ENCODE measurements at places on chromosomes 11 and 22.

- DNase-seq = no peak
Observed at GRCh38 chr11:117026593-117027330, 71.5 kb downstream of the SIK3 start.

DNA sequence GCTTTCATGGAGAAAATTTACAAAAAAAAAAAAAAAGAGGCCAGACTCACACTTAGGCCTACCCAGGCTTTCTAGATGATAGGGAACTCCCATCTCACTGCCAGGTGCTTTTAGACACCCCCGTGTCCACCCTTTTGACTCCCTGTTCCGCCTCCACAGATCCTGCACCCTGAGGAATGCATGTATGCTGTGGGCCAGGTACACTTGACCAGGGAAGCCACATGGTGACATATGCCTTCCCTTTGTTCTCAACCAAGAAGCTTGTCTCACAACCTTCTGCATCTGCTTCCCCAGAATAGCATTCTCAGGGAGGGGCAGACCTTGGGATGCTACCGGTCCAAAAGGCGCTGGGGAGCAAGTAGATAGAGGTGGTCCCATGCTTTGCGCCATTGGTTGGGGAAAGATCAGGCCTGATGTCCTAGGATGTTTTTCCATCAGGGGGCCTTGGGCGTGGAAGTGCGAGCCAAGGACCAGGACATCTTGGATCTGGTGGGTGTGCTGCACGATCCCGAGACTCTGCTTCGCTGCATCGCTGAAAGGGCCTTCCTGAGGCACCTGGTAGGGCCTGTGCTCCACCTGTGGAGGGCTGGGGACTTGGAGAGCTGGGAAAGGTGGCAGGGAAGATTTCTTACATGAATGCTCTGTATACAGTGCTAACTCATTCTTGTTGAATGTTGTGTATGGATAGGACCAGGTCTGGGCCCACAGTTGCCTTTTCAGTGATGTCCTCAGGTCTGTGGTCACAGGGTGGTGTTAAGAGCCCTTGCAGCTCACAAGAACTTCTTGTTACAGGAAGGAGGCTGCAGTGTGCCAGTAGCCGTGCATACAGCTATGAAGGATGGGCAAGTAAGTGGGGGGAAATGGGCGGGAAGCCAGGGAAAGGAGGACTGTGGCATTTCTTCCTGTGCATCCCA lies 7.5 kb downstream of the HMBS start:
- DNase-seq = no peak

DNA sequence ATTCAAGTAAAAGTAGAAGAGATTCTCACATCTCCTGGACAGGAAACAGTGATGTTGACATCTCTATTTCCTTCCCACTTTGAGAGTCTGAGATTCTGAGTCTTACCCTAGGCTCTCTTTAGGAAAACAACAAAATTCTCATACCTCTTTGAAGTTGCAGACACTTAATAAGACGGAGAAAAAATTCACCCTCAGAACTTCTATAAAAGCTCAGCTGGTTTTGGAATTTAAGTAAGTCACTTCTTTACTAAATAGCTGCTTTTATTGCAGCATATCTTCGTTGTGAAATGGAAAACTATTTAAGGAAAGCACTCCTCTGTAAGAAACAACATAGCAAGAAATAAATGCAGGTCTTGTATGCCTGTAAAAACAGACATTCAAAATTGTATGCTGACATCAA lies 79.1 kb downstream of the MSANTD4 start:
- DNase-seq = no peak

DNA sequence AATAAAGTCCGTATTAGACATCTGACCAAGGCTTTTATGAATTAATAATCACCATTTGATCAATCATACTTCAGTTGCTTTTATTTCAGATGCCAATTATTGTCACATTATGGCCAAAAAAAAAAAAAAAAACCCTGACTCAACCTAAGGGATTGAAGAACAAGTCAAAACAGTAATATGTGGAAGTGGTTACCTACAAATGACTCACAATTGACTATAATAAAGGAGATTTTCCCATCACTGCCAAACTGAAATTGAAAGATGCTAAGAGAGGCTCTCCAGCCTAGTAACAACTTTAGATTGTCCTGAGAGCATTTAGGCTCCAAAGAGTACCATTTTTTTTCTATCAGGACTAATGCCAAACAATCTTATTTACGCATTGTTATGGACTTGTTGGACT lies 35.2 kb downstream of the SOX6 start:
- no peak for DNase-seq

GRCh38 chr11:57653163-57653562 lies 3.5 kb upstream of the YPEL4 start:
- DNase-seq = no peak

- DNase-seq = no peak
Observed at GRCh38 chr11:129702410-129703398, 112.9 kb upstream of the TMEM45B start.

DNA sequence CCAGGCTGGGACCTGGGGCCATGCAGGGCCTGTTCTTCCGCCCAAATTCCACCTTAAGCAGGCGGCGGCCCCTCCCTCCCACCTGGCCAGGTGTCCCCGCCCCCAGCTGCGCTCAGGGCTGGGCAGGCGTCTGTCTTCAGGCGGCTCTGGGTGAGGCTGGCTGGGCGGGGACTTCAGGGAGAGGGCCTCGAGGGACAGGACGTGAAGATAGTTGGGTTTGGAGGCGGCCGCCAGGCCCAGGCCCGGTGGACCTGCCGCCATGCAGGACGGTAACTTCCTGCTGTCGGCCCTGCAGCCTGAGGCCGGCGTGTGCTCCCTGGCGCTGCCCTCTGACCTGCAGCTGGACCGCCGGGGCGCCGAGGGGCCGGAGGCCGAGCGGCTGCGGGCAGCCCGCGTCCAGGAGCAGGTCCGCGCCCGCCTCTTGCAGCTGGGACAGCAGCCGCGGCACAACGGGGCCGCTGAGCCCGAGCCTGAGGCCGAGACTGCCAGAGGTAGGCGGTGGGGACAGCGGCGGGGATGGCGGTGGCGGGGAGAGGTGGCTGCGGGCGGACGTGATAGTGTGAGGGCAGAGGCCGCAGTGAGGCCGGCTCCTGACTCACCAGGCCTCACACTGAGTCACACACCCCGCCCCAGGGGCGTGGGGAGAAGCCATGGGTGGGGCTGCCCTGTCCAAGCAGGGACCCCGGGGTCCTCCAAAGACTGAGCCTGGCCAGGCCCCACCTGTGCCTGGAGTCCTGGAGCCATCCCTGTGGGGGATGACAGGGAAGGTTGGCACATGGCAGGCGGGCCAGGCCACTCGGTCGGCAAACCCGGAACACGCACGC lies at the start of gene PKP3:
Gene PKP3 (plus strand): TSS at position 176 of the 824 bp plus-strand sequence. CDS start 84 bp downstream, at position 260.
- DNase-seq = no peak

GRCh38 chr22:21921729-21922128 lies 30.9 kb downstream of the PPM1F start:
- DNase-seq = no peak

GRCh38 chr22:43144949-43145348 lies 1.8 kb upstream of the MCAT start:
- DNase-seq = no peak

DNA sequence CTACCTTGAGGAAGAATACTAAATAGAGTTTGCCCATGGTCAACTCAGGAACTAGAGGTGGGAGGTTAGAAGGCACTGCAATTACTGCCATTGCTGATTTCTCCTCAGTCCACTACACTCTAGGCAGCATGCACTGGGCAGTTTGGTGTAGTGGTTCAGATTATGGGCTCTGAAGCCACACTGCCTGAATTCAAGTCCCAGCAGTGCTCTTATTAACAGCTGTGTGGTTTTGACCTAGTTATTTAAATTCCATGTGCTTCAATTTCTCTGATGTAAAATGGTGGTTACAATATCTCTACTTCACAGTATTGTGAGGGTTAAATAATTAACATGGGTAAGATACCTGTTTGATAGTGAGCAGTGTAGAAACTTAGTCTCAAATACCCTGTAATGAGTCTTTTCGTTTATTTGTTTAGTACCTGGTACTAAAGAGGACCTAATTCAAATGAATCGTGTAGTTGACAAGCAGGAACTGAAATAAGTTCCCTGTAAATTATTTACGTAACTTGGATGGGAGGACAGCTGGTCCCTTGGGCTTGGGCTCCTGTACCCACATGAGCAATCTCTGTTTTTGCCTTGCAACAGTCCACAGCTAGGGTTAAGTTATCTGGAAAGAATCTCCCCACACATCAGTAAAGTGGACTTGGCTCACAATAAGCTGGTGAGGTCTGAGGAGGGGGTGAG lies 17.8 kb downstream of the PRR5L start:
- DNase-seq = no peak

DNA sequence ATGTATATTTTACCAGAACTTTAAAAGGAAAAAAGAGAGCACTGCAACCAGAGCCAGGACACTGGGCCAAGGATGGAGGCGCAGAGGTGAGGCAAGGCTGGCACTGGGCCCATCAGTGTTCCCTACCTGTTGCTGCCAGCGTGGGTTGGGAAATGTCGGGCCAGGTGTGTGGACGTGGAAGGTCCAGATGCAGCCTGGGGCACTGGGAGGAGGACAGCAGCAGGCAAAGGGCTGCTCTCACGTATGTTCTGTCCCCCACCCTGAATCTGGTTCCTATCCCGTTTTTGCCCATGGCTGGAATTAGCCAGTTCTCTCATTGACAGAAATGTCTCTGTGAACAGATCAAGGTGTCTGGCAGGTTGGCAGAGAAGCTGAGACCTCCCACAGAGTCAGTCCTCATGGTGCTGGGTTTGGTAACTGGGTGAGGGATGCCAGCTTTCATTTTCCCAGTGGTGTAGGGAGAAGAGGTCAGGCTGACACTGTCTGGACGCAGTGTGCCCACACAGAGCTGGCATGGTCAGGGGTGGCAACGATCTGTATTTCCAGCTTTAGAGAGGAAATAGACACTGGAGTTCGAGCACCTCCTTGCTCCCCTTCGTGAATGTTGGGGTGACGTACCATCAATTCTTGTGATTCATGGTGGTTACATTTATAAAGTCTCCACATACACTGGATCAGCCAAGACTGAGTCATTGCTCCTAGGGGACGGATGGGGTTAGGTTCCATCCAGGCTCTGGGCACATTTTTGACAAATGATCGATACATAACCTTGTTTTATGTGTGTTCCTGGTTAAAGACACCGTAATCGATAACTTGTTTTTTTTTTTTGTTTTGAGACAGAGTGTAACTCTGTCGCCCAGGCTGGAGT lies 4.3 kb upstream of the PNPLA3 start:
- no peak for DNase-seq

GRCh38 chr22:46673662-46674236 lies 53.6 kb downstream of the GRAMD4 start:
- no peak for DNase-seq

DNA sequence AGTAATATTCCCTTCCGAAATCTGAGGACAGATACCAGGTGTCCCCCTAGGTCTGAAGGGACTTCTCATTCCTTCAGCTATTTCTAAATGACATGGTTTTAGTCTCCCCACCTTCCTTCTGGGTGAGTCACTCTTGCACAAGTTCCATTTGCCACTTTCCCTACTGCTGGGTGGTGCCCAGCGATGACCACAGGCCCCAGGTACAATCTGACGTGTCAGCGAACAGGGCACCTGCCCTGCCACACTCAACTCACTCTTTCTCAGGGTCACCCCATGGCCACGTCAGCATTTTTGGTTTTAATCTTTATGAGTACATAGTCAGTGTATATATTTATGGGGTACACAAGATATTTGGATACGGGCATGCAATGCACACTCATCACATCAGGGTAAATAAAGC lies 17.2 kb downstream of the POU2AF1 start:
- no peak for DNase-seq

DNA sequence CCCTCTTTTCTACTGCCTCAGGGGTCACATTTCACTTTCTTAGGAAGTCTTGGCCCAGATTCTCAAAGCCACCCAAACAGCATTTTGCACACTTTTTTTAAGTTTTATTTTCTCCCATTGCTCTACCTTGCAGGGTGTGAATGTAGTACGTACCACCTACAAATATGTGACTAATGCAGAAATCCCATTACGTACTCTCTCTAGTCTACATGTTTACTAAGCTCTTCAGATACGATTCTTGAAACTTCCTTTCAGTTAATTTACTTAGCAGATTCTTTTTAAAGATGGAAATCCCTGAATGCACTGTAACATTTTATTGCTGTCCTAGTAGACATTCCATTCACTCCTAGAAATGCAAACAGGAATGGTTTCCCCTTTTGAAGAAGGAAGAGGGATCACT lies 61.3 kb downstream of the LRRC4C start:
- no peak for DNase-seq

DNA sequence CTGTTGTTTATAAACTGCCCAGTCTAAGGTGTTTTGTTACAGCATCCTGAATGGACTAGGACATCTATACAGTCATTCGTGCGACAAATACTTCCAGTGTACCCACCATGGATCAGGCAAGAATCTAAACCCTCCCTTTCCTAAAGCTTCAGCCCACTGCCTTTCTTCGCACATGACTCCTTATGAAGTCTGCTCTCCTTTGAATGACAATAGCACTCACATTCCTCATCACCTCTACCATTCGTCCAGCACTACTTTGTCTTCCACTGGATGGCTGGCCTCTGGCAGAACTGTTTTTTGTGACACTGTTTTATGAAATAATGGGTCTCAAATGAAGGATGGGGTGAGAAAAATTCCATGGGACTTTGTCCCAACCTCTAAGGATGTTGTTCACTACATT lies 89.8 kb upstream of the LIN7C start:
- DNase-seq = no peak

DNA sequence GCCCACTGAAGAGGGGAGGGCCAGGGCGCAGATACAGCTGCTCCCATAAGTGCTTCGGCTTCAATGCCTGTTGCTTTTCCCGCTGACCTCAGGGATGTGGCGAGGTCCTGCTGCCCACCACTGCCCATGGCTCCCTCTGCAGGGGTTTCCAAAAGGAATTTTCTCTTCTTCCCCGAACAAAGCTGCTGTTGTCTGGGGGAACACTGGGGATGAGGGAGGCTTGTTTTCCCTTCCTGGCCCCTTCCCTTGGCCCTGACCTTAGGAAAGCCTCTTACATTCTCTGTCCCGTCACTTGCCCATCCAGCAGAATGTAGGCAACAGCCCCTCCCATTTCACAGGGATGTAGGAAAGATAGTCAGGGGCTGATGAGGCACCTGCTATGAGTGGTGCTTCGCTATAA lies 34.8 kb downstream of the CD82 start:
- DNase-seq = no peak

- no peak for DNase-seq
Observed at GRCh38 chr11:133978794-133979193, 22.0 kb upstream of the IGSF9B start.

DNA sequence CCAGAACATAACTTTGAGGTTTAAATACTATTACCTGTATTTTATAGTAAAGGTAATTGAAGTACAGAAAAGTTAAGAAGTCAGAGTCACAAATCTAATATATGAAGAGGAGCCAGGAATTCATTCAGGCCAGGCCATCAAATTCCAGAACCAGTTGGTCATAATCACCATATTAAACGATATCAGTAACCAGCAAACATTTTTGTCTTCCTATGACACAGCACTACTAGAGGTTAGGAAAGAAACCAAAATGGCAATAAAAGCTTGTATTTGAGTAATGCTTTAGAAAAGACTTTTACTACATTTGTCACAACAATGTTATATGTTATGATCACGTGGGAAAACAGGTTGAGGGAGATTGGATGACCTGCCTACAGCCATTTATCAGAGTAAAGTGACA lies 62.2 kb downstream of the DKK3 start:
- no peak for DNase-seq

GRCh38 chr11:101446238-101446637 lies 137.6 kb downstream of the TRPC6 start:
- no peak for DNase-seq

- no peak for DNase-seq
Observed at GRCh38 chr11:115695677-115696364, 191.6 kb upstream of the CADM1 start.

Measured in SHP77 treated with DMSO at 0.1 percent for 48 hours (cell line).